ENCODE measurements at places on chromosomes 1 and 21.

GRCh38 chr1:166182281-166182680 lies 15.5 kb upstream of the FAM78B start:
- no peak for DNase-seq

DNA sequence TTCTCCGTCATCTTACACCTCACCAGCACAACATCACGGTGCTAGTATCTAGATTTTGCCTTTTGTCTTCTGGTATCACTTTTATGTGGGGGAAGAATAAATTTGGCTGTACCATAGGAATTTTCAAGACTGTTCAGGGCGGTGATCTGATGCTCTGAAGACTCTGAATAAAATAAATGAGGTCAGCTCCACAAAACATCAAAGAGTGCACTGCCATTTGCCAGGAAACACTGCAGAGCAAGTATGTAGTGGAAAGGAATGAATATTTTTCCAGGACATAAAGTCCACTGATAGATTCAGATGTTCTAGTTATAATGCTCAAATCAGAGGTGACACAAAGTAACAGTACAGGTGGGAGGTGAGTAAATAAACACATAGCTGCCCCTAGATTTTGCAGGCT lies 56.3 kb downstream of the ZP4 start:
- no peak for DNase-seq

- no peak for DNase-seq
These were observed 18.0 kb upstream of the BCAR3 start for GRCh38 chr1:93699503-93700168.

DNA sequence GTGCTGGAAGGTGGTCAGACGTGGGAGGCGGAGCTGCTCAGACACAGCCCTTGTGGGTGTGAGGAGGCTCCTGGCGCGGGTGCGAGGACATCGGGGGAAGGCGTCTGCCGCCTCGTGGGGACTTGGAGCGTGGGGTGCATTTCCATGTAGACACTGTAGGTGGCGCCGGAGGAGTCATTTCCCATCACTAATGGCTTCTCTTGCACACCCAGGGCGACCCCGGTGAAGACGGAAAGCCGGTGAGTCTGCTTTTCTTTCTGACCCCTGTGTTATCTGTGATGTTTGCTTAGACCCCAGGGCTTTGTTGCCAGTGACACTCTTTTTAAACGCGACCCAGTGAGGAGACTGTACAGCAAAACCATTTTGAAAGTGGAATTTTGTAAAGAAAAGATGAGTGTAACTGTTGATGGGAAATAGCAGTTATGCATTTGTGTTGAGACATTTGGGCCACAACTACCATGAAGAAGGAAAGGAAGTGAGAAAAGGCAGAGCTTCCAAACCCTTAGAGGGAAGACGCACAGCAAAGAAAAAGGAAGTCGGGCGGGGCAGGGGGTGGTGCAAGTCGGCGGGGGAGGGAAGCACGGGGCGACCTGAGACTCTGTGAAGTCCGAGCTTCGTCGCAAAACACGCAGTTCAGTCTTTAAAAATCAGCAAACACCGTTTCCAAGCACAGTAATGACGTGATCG lies 64.0 kb downstream of the SLC19A1 start:
- peak; percentile 83 for DNase-seq

DNA sequence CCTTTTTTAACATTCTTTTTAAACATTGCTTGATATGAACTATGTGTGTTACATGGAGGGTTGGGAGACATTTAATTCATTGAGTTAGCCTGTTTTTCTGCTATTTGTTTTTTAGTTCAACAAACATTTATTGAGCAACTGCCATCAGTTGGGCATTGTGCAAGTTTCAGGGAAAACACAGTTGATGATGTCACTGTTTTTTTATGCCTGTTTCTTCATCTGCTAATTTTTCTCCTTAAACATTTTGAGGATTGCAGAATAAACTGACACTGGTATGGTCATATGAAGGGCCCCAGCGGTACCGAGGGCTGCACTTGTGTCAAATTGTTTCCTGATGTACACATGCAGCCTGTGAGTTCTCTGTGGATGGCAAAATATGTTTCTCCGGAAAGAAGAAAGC lies 253.0 kb downstream of the FGGY start:
- DNase-seq: no peak

DNA sequence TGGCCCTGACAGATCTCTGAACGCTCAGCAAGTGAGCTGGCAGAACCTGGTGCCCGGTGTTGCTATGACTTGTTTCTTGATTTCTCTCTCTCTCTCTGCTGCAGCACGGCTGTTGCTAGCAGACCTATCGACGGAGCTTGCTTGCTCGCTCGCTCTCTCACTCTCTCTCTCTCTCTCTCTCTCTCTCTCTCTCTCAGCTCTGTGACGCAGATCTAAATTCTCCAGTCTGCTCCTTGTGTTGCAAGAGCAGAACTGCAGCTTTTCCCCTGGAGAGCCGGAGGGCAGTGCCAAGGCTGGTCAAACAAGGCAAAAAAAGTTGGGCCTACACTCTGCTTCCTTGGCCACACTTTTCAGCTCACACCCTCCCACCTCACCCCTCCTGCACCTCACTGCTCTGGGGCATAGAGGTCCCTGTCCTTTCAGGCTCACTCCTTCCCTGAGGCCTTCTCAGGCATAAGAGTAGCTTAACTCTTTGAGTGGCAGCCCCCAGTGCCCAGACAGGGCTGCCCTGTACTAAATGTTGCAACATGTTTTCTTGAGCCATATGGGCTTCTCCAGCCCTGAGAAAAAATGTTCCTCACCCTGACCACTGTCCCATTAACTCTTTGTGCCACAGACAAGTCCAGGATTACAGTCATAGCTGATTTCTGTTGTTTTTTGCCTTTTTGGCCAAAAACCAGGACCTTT lies 72.2 kb downstream of the CD46 start:
- peak; percentile 88 for DNase-seq

DNA sequence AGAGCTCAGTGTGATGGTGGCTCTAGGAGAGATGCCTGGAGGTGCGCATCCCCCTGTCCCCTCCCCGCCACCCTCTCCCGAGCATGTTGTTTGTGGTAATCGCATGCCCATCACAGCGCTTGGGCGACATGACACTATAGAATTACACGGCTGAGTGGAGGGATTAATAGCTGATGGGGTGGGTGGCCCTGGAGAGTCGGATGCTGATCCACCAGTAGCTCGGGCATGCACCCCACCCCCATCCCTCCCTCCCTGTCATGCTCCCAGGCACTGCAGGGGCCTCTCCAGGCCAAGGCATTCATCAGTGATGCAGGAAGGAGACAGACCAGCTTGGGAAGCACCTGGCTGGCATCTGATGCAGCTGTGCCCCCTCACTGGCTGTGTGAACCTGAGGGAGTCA lies 159.0 kb upstream of the IGSF21 start:
- no peak for DNase-seq

- DNase-seq: no peak
These were observed 51.1 kb downstream of the CSMD2 start for GRCh38 chr1:34113887-34114286.

DNA sequence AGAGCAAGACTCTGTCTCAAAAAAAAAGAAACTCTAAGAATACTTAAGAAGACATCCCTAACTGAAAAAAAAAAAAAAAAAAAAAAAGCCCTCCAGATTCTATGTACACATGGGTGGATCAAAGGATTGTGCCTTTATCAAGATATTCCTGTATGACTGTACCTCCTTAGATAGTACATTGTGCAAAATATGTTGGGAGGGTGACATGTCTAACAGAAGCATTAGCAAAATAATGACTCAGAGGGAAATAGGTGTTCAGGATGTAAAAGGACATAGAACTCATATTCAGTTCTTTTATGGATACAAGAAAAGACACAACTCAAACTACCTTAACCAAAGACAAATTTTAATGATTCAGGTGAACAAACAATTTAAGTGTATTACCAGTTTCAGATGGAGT lies 269.8 kb upstream of the KAZN start:
- no peak for DNase-seq

DNA sequence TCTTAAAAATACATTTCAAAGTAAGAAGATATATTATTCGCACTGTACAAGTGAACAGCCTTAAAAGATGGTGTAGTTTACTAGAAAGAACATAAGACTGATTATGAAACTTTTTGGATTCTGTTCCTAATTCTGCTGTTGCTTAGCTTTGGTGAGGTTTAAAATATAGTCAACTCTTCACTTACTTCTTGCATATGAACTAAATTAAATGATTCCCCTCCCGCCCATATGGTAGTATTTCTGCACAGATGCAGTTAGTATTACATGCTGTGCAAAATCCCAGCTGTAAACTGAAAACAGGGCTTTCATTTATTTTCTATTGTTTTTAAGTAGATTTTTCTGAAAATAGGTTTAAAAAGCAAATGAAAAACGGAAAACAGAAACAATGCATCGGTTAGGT lies 345.4 kb upstream of the NCAM2 start:
- no peak for DNase-seq

DNA sequence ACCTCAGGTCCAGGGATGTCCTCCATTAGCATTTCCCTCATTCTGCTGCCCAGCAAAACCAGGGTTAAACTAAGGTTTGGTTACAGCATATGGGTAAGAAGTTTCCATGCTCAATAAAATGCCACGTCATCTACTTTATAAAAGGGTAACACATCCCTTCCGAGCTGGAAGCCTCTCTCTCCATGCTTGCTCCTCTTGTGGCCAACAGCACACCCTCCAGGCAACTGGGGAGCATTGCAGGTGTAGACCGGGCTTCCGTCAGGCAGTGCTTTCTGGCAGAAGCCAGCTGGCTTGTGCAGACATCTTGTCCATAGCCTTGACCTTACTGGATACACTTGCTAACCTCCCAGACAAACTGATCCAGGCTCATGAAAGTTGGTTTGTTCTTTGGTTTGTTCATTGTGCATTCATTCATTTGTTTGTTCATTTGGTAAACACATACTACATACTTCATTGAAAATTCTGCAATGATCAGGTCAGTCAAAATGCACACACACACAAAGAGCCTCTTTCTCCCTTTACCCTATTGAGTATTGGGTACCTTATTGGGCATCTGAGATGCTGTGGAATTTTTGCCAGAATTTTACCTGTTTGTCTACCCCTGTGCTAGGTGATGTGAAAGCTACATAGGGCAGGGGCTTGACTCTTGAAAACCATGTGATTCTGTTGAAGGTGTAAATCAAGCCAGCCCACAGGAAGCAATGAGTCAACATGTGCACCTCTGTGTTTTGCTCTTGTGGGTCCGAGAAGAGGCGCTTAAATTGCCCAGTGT lies 422.8 kb downstream of the CAMTA1 start:
- DNase-seq: no peak

DNA sequence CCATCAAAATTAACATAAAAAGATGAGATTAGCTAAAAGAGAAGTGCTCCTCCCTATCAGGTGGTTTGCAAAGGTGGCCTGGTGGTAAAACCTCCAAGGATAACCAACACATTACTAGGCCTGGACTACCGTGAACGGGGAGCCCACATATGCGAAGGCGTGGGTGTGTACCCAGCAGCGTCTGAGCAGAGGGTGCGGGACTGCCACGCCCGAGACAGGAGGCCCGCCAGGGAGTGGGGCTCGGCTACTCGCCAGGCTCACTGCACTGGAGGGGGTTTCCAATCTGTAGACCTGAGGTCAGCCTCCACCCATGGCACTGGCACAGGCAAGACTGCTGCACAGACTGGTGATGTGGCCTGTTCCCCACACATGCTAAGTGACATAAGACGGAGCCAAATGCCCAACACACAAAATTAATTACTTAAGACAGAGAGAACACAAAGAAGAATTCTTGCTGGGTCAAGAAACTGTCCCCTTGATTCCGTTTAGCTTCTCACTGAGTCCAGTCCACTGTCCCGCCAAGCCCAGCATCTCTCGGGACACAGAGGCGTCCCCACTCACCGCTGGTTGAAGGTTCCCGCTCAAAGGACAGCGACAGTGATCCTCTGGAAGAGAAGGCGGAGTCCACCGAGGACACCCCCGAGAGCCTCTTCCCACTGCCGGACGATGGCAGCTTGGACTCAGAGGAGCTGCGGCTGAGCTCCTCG lies 23.4 kb downstream of the RIPK4 start:
- DNase-seq: no peak

- no peak for DNase-seq
These were observed 15.6 kb upstream of the ZMYM6 start for GRCh38 chr1:35047188-35047858.

DNA sequence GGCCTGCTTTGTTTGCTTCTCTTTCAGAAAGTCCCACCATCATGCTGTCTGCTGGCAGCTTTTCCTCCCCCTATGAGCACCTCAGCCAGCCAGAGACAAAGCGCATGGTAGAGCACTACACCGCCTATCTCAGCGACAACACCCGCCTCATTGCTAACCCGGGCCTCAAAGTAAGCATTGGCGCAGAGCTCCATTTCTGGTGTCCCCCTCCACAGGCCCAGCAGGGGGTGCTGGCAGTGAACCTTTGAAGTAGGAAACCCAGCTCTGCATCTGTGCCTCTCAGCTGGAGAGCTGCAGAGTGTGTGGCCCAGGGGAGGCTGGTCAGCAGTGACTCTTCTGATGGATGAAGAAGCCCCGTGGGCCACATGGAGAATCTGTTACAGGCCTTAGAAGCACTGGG lies 81.2 kb upstream of the RAVER2 start:
- no peak for DNase-seq

GRCh38 chr21:45356251-45356650 lies 48.7 kb upstream of the COL18A1 start:
- DNase-seq: no peak

- no peak for DNase-seq
These were observed 1.8 kb downstream of the CHRM3 start for GRCh38 chr1:239388159-239388485.

- DNase-seq: no peak
These were observed 709 bp upstream of the SLC41A1 start for GRCh38 chr1:205813755-205814058.

- DNase-seq: peak; percentile 93
These were observed 371 bp downstream of the SZRD1 start for GRCh38 chr1:16367258-16367967.

- DNase-seq: peak; percentile 77
These were observed at the start of gene TNFRSF14 for GRCh38 chr1:2556277-2556677. Gene TNFRSF14, plus strand, starts transcription at chr1:2556371. Its CDS starts 294 bp downstream, at chr1:2556665.

DNA sequence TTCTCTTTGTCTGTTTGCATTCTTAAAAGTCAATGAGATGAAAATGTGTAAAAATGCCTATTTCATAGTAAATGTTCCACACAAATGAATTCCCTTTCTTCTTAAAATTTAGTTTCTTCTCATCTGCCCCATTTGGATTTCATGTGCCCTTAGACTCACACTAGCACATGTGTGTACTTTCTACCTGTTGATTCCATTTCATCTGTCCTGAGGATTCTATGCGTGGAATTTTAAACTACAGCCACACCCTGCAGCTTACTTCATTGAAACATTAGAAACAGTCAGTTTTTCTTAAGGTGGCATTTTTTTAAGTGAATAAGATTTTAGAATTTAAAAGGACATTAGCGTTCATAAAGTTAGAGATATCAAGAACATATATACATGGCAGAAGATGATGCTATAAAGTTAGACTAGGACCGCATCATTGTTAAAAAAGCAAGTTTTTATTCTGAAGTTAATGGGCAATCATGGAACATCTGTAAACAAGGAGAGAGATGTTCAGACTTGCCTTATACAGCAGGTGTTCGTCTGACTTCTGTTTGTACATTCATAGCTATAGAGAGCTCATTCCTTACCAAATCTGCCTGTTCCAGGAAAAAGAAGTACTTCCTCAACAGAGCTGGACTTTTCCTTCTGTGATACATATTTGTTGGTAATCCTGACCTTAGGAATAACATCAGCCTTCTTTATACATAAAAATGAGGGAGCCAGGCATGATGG lies 3.9 kb upstream of the TUT4 start:
- no peak for DNase-seq

- DNase-seq: no peak
These were observed 24.4 kb downstream of the MCOLN2 start for GRCh38 chr1:84972377-84972987.

GRCh38 chr1:83850834-83851233 lies 148.1 kb downstream of the TTLL7 start:
- no peak for DNase-seq

Data from CD4-positive, alpha-beta memory T cell (primary cell).